CD4-positive, alpha-beta T cell treated with Interleukin-17A for 1 hour (primary cell): ENCODE measurements at places on chromosomes 13 and 19.
A peak's percentile ranks its signal among the peaks of the same experiment; 100 is the strongest.

- DNase-seq: peak; percentile 96
Measured at GRCh38 chr19:17747205-17748098, 3.8 kb upstream of the FCHO1 start.

DNA sequence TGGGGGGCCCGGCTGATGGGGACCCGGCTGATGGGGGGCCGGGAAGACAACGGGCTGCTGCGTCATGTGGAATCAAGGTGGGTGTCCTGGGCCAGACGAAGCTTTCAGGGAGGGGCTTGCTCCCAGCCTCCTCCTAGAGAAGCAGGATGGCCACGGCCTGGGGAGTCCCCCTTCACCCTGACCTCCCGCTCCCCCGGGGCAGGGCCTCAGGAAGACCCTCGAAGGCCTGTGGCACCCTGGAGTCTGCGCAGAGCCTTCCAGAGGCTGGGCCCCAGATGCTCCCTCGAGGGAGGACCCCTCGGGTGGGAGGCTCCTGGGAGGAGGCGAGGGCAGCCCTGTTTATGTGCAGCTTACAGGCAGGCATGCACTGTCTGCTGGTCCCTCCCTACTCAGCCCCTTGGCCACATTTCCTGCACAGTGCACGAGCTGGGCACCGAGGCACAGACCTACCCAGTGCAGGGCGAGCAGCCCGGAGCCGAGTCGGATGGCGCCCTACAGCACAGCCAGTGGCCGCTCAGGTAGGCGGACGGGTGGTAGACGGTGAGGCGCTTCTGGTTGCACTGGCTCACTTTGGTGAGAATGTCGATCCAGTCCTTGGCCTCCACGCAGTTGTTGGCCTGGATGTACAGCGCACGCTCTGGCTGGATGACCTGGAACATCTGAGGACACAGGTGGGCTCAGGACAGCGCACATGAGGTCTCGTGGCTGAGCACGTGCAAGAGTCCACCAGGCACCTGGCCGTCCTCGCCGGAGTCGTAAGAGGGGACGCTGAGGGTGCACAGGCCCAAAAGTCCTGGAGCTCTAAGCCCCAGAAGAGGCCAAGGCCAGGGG lies 22.4 kb upstream of the C13orf46 start:
- no peak for DNase-seq

DNA sequence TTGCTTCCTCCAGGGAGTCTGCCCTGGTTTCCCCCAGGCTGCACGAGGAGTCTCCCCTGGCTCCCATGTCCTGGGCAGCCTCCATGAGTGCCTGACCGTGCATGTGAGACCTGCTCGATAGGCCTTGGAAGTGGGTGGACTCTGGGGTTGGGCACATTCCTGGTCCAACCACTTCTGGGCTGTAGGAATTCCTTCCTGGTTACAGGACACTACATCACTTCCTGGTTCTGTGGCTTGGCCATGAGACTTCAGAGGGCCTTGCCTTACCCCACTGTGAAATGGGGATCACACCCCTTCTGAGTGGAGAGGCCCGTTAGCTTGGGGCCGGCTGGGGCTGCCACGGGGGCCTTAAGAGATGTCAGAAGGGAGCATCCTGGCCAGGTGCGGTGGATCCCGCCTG lies 4.0 kb upstream of the ZNF628 start:
- DNase-seq: no peak

DNA sequence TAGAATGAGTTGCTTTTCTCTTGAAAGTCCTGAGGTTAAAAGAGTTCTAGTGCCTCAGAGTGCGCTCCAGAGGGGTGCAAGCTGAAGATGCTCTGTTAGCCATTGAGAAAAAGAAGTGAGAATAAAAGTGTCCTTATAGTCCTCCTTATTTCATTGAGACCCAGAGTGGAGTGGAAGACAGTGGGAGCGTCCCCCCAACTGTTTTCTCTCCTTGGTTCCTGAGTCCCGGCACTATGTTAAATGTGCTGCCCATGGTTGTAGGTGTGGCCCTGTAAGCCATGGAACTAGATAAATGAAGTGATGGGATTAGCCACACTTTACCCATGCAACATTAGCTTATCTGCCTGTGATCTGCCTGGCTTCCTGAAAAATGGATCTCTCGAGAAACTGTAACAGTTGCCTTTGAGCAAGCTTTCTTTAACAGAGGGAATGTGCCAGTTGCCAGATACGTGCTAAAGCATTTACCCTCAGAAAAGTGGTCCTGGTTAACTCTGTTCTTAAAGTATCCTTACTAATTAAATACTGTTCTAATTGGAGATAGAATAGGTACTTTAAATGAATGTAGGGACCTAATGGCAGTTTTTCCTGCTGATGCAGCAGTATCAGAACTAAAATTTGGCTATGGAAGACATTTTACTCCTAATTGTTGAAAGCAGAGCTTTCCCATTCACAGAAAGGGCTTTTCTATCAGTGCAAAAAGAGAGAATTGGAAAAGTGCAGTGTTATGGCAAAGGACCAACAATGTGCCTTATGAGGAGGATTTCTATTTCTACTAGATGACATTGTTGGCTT lies 21.4 kb upstream of the PSG9 start:
- no peak for DNase-seq

GRCh38 chr19:24048261-24048660 lies 38.7 kb upstream of the ZNF254 start:
- DNase-seq: no peak

DNA sequence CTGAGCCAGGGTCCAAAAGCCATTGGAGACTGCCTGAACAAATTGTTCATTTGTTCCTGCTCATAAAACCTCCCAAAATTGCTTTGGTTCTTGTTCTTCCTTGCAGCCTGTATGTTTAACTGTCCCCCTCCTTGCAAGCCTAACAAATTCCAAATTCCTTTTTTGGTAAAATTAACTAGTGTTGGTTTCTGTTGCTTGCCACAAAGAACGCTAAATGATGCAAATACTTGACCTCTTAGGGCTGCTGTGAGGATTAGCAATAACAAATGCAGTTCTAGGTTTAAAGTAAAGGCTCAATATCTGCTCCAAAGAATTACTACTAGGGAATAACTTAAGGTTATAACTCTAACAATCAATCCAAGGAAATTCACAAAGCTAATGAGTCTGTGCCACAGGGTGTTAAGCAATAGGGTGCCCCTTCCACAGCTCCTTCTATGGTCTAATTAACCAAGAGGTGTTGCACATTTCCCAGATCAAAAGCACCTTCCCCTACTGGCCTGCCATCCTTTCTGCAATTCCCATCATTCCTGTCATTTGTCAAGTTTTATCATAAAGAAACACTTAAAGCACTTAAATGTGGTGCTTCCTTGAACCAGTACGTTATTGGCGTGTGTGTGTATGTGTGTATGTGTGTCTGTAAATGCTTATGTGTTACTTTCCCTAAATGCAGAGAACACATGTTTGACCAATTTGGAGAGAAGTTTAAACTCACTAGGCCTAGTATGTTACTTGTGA lies 110.2 kb downstream of the RAP2A start:
- no peak for DNase-seq

GRCh38 chr13:108859197-108860012 lies 230.0 kb downstream of the MYO16 start:
- DNase-seq: no peak

DNA sequence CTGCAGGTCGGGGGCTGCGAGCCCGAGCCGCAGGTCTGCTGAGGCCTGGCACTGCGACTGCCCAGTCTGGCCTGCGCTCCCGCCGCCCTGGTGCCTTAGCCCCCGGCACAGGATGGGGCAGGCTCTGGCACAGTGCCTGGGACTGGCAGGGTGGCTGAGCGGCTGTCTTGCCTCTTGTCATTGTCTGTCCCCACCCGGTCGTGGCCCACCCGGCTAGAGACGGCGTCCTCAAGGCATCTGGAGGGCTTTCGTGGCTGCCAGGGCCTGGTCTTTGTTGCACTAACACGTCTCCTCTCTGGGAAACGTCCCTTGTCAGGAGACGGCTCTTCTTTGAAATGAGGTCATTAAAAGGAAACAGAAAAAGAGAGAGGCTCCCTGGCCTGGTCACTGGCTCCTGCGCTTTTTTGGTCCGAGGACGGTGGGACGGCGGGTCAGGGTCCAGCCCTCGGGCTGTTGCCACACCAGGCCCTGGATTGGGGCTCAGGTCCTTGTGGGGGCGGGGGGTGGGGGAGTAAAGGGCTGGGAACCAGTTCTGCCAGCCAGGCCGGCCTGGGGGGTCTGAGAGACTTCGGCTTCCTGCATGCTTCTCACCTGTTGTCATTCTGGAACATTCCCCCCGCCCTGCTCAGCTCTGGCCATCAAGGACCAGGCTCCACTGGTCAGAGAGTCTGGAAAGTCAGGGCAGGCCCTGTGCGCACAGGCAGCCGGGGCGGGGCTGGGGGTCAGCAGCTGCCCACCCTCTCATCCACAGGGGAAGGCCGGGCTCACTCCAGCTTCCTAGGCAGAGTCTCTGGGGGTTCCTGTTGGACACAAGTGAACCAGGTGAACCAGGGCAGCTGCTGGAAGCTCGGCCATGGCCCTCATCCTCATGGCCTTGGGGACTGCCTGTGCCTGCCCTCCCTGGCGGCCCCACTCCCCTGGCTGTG lies 6.2 kb upstream of the ZNF554 start:
- no peak for DNase-seq

GRCh38 chr19:1214862-1215731 lies 9.5 kb downstream of the STK11 start:
- DNase-seq: no peak

DNA sequence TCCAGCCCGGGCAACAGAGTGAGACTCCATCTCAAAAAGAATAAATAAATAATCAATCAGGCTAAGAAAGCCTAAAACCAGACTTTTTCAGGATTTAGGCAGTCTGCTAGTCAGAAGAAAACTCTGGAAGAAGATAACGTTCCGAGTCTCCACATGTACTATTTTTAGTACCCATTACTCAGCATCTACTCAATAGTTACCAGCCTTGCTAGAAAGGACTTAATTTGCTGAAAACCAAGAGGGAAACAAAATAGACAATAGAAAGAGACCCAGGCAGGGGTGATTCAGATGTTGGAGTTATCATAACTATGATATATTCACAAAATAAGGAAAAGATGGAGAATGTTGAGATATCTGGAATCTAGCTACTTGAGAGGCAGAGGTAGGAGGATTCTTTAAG lies 3.6 kb upstream of the LIN7B start:
- no peak for DNase-seq

GRCh38 chr19:3684817-3685410 lies 15.4 kb downstream of the PIP5K1C start:
- DNase-seq: no peak

DNA sequence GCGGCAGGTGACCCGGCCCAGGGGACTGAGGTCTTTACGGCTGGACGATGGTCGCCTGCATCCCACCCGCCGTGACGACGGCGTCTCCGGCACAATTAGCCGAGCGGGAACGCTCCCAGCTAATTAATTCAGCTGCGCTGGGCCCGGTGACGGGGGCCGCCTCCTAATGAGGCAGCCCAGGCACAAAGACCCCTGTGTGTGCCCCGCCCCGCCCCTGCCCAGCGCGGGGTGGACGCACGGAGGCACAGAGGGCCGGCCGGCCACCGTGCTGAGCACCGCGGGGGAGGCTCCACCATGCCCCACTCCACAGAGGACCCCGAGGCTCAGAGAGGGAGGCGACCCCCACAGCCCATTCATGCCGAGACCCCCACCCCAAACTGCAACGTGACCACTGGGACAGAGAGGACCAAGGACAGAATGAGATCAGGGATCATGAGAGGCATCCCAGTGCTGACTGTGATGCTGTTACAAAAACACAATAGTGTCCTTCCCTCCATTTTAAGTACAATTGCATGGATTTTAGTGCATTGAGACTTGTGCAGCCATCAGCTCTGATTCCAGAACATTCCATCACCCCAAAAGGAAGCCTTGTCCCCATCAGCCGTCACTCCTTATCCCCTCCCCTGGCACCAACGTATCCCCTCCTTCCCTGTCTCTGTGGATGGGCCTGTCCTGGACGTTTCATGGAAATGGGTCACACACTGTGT lies 17.0 kb downstream of the EFNA2 start:
- DNase-seq: no peak

GRCh38 chr19:46746281-46747057 lies at the start of gene STRN4:
STRN4 (minus strand) TSS chr19:46746450; CDS start chr19:46746430, 20 bp downstream.
- DNase-seq: peak; percentile 72

- DNase-seq: no peak
Measured at GRCh38 chr13:28320884-28321574, 173.9 kb downstream of the FLT1 start.

- DNase-seq: no peak
Measured at GRCh38 chr19:38061294-38061693, 154.3 kb downstream of the SIPA1L3 start.

GRCh38 chr13:48006396-48006795 lies 5.3 kb upstream of the SUCLA2 start:
- DNase-seq: no peak

GRCh38 chr13:66837246-66837645 lies 392.9 kb downstream of the PCDH9 start:
- DNase-seq: no peak

- no peak for DNase-seq
Measured at GRCh38 chr13:93744033-93744432, 517.4 kb downstream of the GPC6 start.

- DNase-seq: no peak
Measured at GRCh38 chr13:72186730-72187422, 319.9 kb upstream of the DACH1 start.

DNA sequence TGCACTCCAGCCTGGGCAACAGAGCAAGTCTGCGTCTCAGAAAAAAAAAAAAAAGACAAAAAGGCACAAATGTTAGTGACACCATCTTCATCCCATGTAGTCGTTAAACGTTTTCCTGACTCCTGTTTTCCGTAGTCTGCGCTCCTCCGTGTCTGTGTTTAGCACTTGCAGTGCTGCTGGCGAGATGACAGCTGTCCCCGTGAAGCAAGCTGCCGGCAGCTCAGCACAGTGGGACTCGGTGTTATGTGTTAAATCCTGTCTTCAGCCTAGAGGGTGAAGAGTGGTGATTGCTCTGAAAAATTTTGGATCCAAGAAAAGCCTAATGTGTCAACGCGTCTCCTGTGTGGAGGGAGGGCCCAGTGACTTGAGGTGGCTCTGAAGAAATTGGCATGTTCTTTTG lies 18.4 kb downstream of the UBXN6 start:
- no peak for DNase-seq
